ENCODE measurements at places on chromosomes 11 and 22.

DNA sequence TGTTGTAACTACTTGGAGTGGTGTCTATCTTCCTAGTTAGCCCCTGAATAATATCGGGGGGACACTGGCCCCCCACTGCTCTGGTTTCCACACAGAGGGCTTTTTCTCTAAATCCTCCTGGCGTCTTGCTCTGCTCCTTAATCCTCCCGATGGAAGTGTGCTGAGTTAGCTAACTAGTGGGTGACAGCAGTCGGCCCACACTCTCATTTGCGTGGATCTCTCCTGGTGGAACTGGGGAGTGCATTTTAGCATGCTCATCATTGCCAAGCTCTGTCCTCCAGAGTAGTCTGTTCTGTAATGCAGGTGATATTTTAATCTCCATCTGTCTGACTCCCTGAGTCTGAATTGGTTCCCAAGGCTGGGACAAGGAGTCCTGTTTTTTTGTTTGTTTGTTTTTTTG, 46.1 kb upstream of the RASSF10 start:
- no peak for DNase-seq

GRCh38 chr11:63599211-63600122, 14.8 kb downstream of the PLAAT3 start:
- peak; percentile 93 for DNase-seq

DNA sequence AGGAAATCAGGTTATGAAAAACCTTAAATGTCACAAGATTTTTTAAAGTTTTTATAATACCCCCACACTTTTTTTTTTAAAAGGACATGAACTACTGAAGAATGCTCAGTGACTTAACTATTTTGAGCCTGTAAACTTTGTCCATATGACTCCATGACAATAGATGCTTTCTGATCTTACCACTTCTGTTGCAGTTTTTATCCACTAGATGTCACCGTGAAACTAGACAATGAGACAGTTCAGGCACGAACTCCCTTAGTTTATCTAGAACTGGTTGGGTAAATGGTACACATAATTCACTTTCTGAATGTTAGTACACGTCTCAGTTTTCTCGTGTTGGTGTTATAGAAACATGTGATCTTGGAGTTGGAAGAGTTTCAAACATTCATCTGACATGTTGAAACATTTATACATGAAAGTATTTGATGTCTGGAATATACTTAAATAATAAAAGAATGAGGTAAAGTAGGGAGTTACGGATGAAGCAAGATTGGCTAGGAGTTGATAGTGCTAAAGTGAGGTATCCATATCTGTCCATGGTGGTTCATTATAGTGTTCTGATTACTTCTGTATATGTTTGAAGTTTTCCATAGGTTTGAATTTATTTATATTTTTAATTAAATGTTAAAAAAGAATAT, 8.1 kb downstream of the CCDC15 start:
- DNase-seq, result peak; percentile 80

DNA sequence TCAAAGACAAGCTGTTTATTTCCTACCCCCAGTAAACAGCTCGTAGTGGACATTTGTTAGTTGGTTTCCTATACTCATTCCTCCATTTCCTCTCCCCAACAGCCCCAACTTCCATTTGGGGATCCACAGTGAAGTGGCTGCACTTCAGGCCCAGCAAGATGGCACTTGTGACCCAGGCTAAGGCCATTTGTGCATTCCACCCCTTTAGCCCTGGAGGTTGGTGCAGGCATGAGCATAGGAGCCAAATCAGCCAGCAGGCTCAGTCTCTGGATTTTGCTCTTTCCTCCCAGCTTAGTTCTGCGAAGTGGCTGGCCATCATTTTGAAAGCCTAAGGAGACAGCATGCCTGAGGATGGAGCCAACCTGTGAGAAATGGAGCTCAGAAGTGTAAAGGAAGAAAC, 122.9 kb downstream of the MPPED2 start:
- DNase-seq, result no peak

GRCh38 chr22:31092161-31092560, 11.0 kb downstream of the SMTN start:
- no peak for DNase-seq

DNA sequence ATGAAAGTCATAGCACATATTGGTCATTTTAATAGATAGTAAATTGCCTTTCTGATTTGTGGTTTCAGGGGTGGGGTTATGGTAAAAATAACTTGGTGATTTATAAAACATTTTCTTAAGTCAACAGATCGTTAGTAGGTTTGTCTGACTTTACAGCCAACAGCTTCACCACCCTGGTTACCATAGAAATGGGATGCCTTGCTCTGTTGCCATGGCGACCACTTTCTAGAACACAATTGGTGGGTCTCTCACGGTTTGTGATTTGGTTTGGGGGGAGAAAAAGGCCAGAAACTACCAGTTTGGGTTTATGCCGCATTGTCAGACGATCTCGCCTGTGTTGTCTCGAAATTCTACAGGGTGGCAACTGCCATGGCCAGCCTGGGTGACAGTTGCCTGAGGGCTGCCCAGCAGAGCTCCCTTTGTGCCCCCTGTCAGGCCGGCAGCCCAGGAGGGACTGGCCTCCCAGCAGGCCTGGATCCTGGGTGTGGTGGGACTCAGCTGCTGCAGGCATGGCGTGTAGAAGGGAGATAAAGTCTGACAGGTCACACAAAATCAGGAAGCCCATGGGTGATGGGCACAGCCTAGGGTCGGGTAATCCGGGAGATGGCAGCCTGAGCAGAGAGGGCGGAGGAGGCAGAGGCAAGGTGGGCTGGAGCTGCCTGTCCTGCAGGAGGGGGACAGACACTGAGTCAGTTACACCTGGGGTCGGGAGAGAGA, 30.9 kb downstream of the KCNC1 start:
- peak; percentile 35 for DNase-seq

DNA sequence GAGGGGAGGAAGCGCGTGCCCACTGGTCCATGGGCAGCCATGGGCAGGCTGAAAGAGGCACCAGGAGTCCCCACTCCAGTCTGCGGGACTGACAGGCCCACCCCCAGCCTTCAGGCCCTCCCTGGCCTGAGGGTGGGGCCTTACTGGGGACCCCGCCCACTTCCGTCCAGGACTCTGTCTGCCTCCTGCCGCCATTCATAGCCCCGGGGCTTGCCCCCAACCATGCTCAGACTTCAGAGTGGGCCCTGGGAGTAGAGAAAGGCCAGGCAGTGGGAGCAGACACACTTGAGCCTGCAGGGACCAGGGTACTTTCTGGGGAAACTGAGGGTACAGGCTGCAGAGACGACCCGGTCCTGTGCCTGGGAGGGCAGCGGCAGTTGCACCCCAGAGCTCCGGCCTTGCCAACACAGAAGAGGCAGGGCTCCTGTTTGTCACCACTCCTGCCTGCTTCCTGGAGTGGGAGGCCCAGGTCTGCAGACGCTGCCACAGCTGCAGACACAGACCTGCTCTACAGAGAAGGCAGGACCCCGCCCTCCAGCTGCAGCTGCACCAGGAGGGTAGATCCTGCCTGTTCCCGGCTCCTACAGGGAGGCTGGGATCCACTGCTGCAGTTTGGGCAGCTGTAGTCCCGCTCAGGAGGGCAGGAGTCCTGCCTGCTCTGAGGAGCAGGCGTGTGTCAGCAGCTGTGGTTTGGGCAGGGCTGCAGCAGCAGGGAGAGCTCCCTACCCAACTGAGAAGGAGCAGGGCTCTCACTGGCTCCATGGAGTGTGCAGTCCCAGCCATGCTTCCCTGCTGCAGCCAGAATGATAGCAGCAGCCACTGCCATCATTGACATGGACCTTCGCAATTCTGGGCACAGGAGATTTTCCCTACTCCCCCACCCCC, 387.9 kb upstream of the ANO3 start:
- no peak for DNase-seq

DNA sequence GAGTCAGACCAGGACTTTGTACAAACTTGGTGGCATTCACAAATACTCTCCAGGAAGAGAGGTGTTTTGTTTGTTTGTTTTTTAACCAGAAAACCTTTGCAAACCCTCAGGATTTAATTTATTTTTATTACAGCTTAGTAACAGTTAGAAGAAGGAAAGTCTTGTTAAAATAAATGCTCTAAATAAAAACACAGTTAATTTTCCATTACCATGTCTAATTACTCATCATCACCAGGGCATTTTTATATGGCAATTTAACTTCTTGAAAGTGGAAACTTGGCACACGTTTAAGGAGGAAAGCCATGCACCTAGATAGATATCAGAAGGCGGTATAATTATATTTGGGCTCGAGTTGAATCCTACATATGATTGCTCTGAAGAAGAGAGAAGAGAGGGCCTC, 7.4 kb downstream of the BARX2 start:
- no peak for DNase-seq

- no peak for DNase-seq
Observed at GRCh38 chr22:45964372-45964771, 12.6 kb downstream of the WNT7B start.

DNA sequence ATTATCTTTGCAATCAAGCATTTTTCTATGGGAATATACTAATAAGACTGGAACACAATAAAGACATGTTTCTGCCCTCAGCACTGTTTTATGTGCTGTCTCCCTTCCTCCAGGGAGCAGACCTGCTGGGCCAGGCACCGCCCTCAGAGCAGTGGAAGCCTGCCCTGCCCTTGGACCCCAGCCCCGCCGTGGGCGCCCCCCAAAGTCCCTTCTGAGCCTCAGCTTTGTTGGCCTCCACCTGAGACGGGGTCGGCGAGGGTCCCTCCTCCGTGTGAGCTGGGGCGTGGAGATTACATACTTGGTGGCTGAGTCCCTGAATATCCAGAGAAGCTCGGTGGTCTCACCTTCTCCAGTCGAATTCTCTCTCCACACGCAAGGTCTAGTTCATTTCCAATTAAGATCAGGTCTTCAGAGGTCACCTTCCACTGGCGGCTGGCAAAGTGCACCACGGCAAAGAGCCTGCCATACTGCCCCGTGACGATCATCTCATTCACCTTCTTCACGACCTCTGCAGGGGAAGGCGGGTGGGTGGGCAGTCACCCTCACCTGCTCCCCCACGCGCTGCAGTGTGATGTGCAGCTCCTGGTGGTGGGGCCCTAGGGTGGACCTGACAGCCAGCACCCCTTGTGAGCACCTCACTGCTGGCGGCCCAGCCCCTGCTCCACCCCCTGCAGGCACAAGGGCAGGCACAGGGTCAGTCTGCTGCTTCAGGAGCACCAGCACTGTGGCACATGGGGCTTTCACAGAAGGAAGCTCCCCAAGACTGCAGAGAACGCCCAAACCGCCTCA, 7.3 kb downstream of the MRPL21 start:
- DNase-seq, result no peak

GRCh38 chr22:46936378-46936903, 174.0 kb downstream of the TBC1D22A start:
- peak; percentile 34 for DNase-seq

- DNase-seq, result peak; percentile 54
Observed at GRCh38 chr11:68412593-68413475, 47.7 kb upstream of the PPP6R3 start.

DNA sequence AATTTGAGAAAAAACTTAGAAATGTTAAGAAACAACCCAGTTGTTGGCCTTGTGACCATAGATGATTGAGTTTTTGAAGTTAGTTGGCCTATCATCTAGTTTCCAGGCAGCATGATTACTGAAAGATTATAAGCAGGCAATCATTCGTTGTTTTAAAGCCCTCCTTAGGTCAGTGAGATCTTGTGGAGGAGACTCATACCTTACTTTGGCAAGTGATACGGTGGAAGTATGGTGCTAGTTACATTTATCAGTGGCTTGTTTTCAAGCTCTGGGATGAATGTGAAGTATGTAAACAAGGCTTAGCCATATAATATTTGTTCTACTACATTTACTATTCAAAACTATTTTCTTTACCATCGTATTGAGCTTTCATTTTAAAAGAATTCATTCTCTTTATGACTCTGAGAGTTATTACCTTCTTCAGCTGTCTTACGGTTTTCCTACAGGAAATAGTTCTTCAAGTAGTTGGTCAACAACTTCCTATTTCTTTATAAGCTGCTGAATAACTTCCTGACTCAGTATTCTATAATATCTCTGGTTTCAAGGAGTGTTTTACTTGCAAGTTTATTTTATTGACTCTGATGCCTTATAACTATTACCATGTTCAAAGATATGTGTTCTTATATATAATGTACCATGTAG, 7.3 kb downstream of the YAP1 start:
- DNase-seq, result peak; percentile 28

DNA sequence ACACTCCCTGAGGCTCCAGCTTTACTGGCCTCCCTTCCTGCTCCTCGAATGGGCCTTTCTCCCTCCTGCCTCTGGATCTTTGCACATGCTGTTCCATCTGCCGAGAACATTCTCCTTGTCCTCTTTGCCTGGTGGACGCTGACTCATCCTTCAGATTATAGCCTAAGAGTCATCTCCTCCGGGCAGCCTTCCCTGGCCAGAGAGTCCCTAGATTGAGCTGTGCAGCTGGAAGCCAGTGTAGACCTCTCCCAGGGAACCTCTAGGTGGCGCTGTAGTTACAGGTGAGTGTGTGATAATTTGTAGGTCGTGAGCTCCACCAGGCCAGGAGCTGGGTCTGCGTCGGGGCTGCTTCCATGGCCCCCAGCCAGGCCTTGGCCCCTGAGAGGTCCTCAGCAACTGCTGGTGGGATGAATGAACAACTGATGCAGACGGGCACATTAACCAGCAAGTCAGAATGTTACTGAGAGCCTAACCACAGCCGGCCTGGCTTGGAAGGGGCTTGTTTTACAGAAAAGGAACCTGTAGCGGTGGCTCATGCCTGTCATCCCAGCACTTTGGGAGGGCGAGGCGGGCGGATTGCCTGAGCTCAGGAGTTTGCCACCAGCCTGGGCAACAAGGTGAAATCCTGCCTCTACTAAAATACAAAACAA, 8.7 kb downstream of the PNPLA5 start:
- DNase-seq, result peak; percentile 81

DNA sequence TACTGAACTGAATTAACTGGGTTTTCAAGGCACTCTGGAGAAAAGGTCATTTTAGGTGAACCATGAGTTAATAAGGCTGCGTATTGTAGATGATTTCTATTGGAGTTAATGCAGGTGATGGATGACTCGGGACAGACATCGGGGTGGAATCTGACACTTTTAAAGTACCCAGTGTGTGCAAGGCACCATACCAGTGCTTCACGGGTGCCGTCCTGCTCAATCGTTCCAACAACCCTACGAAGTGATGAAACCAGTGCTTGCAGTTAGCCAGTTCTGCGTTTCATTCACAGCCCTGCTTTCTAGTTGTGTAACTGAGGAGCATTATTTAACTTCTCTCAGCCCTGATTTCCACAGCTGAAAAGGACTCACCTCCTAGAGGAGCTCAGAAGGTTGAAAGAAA, 216.5 kb downstream of the BARX2 start:
- no peak for DNase-seq

DNA sequence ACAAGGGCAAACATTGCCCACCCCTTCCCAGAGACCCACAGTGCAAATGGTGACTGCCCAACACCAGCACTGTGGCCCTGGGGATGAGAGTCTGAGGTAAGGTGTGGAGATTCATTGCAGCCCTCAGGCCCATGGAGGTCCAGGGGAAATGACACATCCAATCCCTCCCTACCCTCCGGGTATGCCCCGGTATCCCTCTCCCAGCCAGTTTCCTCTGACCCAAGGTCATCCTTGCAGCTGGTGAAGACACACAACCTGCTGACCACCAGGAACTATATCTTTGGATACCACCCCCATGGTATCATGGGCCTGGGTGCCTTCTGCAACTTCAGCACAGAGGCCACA, 18.9 kb upstream of the UVRAG start:
- DNase-seq, result peak; percentile 53

GRCh38 chr11:88799771-88800500, 265.8 kb downstream of the GRM5 start:
- DNase-seq, result no peak
